Placental pericyte (primary cell): ENCODE measurements at places on chromosomes 12 and 14. TPM values are rescaled to one million over a fixed set of nuclear protein-coding genes. Genes with fewer than 3 reads are reported as not detected.

The BEGAIN gene
- under 0.01 and 0.14 TPM in 2 replicates for total RNA-seq

The DENR gene
- 39.6 and 54.7 TPM in 2 replicates for total RNA-seq

The OLR1 gene
- total RNA-seq: 8.7 and 188 TPM in 2 replicates

The NTN4 gene
- 5.5 and 16.3 TPM in 2 replicates for total RNA-seq

The FAM181A gene
- total RNA-seq: not detected in 2 replicates

The SPX gene
- 0.29 and 0.44 TPM in 2 replicates for total RNA-seq

The ARID4A gene
- total RNA-seq: 6.7 and 10.3 TPM in 2 replicates

The SLC10A1 gene
- total RNA-seq: not detected in 2 replicates
